ENCODE measurements at places on chromosomes 7 and 10.

- no peak for DNase-seq
Measured at GRCh38 chr7:40316176-40316575, 181.4 kb downstream of the SUGCT start.

DNA sequence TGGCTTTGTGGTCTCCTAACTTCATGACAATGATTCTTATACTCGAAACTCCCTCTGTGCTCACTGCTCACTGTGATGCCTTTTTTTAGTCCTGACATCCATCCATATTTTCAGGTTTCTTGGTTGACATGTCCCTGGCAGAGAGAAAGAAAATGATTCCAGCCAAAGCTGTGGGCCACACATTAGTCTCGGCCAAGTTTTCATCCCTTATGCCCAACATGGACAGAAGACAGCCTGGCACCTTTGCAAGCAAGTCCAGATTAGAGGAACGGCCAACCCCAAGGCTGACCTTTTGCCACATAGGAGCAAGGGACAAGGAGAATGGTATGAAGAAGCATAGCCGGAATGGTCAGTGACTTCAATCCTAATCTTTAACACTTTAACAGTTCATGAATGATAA is 8.7 kb upstream of the OPALIN start:
- no peak for DNase-seq

GRCh38 chr7:30634193-30634626 is 39.5 kb downstream of the GARS1 start:
- DNase-seq: no peak

GRCh38 chr7:154409703-154410311 is 357.6 kb downstream of the DPP6 start:
- no peak for DNase-seq

GRCh38 chr7:41655426-41655825 is 47.5 kb downstream of the INHBA start:
- DNase-seq: no peak

DNA sequence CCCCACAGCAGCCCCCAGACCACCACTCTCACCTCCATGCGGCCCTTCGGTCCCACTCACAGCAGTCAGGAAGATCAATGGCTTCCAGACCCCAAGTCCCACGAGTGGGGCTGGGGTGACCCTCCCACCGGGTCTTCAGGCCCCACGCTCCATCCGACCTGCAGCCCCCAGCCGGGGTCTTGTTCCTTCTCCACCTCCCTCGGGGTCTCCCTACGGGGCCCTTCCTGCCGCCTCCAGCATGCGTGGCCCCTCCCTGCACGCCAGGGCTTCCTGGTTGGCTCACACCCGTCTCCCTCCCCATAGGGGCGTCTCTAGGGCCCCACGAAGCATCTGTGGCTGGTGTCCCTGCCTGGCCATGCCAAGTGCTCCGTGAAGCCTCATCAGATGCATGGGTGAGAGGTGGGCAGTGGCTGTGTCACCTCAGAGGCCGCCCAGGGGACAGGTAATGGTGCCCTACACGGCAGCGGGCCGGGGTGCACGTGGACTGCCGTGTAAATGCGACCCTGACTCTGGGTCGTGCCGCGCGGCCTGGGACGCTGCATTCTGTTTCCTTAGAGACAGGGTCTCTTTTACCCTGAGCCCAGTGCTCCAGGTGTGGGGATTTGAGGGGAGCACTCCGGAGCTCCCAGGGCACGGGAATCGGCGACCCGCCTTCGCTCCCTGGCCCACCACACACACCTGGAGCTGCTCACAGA is 19.9 kb downstream of the ADAP1 start:
- DNase-seq: no peak

- DNase-seq: no peak
Measured at GRCh38 chr7:1661461-1661860, 8.6 kb upstream of the ELFN1 start.

DNA sequence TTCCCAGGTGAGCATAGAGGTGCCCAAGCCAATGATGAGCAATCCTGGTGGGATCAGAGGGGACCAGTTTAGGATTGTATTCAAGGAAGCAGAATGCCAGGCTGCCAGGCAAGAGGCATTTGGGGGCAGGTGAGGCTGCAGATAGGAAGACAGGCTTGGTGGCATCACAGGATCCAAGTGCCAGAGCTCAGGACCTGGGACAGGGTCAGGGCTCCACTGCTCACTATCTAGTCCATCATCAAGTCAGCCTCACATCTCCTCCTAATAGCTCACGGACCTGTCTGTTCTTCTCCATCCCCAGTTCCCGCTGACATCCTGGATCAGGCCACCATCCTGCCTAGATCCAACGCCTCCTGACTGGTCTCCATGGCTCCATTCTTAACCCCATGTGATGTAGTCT is 47.6 kb downstream of the CYP26A1 start:
- no peak for DNase-seq

GRCh38 chr7:6395898-6396595 is 51.7 kb downstream of the DAGLB start:
- DNase-seq: no peak

- DNase-seq: no peak
Measured at GRCh38 chr10:35460852-35461460, 124.6 kb downstream of the CCNY start.

GRCh38 chr7:4764402-4765007 is 10.9 kb upstream of the AP5Z1 start:
- no peak for DNase-seq

GRCh38 chr10:63710703-63711102 is 189.5 kb downstream of the REEP3 start:
- DNase-seq: no peak

DNA sequence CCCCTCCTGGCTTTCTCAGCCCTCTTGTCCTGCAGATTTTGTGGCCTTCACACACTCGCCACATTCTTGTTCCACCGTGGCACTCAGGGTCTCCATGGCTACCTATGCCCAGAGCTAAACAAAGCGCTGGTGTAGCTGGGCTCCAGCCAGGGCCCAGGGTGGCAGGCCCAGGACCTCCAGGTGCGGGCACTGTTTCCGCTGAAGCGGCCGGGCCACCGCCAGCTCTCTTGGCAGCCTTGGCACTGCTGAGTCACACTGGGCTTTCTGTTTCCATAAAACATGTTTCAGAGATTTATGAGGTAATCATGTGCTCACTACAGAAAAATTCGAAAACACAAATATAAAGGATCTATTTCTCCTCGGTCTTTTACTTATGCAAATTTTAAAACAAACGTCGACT is 51.3 kb downstream of the AOC1 start:
- DNase-seq: no peak

GRCh38 chr10:99369126-99369525 is 40.0 kb downstream of the CNNM1 start:
- DNase-seq: no peak

DNA sequence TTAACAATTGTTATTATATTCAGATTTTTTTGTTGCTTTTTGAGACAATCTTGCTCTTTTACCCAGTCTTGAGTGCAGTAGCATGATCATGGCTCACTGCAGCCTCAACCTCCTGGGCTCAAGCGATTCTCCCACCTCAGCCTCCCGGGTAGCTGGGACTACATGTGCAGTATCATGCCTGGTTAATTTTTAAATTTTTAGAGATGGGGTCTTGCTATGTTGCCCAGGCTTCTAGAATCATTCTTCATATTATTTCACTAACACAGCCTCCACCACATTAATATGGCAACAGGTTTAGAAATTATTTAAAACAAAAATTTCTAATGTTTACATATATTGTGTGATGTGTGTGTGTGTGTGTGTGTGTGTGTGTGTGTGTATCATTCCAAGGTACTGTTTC is 1.4 kb upstream of the LAMTOR4 start:
- DNase-seq: no peak

- DNase-seq: no peak
Measured at GRCh38 chr10:7547829-7548228, 118.9 kb downstream of the ITIH5 start.

DNA sequence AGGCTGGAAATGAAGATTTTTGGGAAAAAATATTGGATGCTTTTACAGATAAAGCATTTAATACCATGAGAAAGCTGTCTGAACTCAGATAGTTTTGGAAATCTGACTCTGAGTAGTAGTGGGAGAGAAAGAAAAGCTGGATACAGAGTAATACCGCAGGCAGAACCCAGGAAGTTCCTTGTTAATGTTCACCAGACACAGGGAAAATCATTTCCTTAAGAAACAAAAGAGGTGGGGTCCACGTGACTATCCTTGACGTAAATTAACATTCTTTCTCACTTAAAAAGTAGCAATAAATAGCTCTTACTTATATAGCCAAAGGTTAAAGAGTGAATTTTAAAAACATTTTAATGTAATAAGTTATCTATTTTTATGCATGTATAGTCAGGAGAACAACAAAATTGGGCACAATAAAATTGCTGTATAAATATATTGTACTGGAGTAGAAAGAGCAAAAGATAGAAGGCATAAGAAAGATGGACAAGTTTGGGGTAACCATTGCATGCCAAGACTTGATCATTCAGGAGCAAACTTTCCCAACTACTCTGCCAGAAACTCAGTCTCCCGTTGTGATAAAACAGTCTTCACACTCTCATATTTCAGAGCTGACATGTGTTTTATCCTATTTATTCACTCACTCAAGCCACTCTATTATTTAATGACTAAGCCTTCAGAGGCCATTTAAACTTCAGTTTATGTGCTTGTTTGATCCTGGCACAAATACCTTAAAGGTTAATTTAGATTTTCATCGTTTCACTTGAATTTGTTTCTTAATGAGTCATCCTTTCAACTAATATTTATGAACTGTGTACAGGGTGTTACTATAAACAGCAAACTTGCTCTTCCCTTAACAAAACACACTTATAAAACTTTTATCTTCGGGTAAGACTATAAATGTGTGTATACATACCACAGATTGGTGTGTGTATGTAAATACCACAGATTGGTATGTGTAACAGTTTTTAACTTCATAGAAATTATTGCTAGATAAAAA is 143.1 kb downstream of the GNAI1 start:
- DNase-seq: no peak
